Hepatic stellate cell (primary cell): ENCODE measurements at places on chromosomes 12 and 14.
A peak's percentile ranks its signal among the peaks of the same experiment; 100 is the strongest.

GRCh38 chr14:91509083-91509877 lies 830 bp downstream of the PPP4R3A start:
- peak; percentile 35 for DNase-seq

DNA sequence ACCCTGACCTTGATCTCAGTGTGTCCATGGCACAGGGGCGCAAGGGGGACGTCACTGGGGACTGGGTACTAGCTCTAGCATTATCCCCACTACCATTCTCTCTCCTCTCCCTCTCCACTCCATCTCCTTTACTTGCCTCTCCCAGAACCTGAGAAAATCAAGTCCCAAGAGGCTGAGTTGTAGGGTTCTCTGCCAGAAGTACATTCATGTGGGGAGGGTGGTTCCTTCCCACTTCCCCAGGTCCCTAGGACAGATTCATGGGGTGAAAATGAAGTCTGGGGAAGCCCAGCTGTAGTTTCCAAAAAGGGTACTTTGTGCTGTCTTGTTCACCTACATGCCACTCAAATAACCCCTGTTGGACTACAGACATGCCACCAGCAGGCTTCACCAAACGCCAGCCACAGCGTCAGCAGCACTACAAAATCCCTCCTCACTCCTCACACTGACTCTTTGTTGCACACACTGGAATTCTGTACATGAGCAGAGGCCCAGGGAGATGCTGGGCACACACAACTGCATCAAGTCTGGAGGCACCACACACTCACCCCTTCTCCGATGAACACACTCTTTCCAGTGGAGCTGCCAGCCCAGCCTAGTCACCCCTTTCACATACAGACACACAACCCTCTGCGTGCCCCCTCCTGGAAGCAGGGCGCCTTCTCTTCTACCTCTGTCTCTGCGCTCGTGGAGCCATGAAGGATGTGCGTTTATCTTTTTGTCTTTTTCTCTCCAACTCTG lies 6.9 kb downstream of the RARG start:
- no peak for DNase-seq

DNA sequence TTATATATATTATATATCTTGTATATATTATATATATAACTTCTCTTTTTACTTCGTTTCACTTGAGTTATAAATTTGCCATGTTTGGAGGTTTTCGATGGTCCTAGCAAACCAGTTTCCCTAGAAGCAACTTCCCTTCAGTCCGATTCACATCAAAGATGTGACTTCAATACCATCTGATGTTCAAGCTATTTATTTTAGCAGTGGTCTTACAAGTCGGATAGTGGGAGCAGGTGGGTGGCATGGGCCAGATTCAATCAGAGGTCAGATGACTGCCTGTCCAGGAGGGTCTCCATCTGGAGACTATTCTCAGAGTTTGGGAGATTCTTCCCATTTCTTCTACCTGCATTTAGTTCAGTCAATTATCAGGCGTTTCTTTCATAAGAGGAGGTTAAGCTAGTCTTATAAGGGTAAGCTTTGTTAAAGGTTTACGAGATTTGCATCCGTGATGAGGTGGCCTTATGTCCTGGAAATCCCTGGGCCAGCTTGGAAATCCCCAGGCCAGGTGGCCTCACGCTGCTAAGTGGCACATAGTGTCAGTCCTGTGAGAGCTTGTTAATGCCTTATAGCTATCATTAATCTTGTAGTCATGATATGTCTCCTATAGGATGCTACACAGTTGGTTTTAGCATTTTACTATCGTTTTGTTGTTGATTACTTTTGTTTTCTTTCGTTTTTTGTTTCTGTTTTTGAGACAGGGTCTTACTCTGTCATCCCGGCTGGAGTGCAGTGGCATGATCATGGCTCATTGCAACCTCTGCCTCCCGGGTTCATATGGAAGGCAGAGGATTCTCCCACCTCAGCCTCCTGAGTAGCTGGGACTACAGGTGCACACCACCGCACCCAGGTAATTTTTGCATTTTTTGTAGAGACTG lies 145.8 kb downstream of the BICD1 start:
- no peak for DNase-seq

GRCh38 chr12:83132360-83132759 lies 445.7 kb downstream of the TMTC2 start:
- no peak for DNase-seq

DNA sequence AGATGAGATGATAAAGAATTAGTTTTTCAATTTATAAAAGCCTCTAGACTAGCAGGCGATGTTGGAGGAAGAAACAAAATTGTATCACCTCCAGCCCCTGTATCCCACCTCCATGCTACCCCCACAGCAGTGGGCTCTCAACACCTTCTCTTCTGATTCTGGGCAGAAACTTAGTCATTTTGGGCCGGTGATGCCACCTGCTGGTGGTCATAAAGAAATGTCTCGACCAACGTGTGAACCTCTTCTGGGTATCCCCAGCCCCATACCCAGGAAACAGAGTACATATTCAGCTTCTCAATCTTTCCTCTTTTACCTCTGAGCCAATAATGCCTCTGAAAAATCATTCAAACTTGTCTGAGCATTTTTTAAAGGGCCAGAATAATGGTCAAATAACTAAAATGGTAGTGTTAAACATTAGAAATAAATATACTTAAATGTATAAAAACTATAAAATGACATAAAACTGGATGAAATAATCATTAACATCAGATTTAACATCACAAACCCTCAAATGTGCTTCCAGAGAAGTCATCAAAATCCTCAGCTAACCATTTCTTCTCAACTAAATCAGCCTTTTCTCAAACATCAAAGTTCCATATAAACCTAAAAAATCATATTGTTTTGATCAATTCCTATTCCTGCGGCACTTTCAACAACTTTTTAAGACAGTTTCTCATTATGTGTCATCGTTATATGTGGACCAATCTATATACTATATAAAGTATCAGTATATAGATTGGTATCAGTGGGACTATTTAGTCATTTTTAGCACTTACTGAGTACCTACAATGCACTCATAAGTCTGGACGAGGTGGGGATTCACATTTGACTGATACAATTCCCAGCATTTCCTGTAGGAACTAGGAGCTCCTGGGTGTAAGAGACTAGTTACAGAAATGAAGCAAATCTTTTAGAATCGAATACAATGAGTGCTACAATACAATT lies 69.4 kb downstream of the ATXN2 start:
- DNase-seq, result peak; percentile 67

GRCh38 chr12:29148596-29148910 lies 525 bp upstream of the FAR2 start:
- DNase-seq, result peak; percentile 50

GRCh38 chr12:65192963-65193516 lies 23.7 kb downstream of the LEMD3 start:
- no peak for DNase-seq

GRCh38 chr12:15196221-15196620 lies 25.0 kb downstream of the RERG start:
- no peak for DNase-seq

DNA sequence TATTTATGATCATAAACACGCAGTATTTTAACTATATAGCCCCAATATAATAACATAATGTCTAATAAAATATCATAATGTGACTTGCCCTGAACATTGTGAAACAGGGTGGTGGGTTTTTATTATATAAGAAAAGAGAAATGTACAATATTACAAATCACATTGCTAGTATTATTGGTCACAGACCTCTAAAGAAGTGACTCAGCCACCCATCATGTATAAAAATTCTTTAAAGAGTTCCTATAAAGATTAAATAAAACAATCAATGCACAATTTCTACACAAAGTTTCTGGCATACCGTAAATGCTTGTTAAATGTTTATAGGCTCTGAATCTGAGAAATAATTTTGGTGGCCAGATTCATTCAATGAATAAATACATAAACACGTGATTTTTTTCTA lies 28.9 kb downstream of the ABCC9 start:
- DNase-seq, result no peak

DNA sequence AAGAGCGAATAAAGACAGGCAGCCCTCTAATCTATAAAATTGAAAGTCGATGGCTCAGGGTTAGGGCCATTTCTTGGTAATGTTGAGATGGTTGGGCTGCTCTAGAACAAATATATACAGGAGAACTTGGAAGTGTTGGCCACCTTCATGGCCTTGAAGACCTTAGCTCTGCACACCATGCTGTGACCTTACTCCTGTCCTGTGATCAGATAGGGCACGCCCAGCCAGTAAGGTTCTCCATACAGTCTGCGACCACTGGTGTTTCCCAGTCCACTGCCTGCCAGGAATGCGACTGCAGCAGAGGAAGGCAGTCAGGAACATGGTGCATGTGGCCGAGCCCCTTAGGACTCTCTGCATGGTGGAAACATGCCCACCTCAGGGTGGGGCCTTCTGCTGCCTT lies 73.2 kb upstream of the PSMA6 start:
- DNase-seq, result no peak

DNA sequence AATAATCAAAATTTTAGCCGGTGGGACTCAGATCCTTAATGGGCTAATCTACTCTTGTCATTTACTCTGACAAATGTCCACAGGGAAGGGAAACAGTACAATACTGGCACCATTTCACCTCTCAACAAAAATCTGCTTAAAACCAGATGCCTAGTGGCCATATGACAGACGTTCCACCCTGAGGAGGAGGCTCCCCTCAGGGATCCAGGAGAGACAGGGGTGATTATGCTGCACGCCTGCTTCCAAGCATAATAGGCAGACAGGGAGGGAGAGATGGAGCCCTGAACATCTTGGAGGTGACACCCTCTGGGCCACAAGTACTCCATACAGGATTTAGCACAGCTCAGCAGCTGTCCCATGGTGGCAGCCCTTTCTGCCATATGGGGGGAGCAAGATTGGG lies 24.8 kb upstream of the AKAP6 start:
- no peak for DNase-seq

DNA sequence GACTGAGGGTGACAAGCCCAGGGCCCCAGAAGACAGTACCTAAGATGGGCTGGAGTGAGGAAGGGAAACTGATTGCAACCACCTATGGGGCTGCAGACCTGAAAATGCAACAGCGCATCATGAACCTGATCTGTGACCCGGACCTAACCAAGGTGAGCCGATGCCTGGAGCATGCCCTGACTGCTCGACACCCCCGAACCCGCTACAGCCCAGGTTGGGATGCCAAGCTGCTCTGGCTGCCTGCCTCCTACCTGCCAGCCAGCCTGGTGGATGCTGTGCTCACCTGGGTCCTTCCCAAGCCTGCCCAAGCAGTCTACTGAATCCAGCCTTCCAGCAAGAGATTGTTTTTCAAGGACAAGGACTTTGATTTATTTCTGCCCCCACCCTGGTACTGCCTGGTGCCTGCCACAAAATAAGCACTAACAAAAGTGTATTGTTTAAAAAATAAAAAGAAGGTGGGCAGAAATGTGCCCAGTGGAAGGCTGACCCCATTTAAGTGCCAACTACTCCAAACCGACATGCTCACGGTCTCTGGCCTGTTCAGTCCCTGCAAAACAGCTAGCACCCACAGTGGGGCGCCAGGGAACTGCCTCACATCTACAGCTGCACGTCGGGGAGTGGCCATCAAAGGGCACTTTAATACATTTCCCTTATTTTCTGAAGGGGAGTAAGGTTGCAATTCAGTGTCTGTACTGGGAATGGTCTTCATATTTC lies 4.2 kb downstream of the RDH5 start:
- DNase-seq, result no peak

DNA sequence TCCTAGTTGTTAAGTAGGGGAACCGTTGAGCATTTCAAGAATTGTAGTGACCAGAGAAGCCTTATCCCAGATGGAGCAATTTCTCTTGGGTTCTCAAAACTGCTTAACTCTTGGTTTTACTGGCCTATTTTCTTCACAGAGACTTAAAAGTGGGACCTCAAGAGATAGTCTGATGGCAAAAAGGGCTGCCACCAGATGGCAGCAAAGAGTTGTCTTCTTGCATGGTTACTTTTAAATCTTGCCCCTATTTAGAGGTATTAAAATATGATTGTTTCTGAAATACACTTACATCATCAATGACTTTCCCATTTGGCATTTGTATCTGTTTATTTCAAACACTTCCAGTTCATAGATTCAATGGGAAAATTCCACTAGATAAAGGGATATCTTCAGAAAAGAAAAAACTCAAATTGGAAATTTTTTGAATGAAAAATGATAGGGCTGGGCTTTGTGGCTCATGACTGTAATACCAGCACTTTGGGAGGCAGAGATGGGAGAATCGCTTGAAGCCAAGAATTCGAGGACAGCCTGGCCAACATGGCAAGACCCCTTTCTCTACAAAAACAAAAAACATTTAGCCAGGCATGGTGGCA lies 69.9 kb upstream of the CNTN1 start:
- DNase-seq, result peak; percentile 29

DNA sequence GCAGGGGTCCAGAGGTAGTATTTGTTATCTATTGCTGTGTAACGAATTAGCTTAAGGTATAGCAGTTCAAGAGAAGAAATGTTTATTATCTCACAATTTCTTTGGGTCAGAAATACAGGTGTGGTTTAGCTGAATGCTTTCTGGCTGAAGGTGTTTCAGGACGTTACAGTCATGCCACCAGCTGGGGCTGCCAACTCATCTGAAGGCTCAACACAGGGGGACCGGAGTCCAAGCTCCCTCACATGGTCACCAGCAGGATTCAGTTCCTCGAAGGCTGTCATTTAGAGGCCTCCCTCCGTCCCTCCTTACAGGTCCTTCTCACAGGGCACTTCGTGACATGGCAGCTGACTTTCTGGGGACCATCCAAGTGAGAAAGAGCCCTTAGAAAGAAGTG lies 37.5 kb upstream of the SINHCAF start:
- DNase-seq, result no peak

GRCh38 chr12:44031472-44032185 lies 195.7 kb downstream of the TMEM117 start:
- DNase-seq, result no peak

GRCh38 chr12:121470751-121471150 lies 70.8 kb downstream of the RNF34 start:
- DNase-seq, result no peak

DNA sequence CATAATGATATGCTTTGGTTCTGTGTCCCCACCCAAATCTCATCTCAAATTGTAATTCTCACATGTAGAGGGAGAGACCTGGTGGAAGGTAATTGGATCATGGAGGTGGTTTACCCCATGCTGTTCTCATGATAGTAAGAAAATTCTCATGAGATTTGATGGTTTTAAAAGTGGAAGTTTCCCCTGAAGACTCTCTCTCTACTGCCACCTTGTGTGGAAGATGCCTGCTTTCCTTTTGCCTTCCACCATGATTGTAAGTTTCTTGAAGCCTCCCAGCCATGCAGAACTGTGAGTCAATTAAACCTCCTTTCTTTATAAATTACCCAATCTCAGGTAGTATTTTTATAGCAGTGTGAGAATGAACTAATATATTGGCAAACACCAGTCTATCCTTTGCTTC lies 260.4 kb upstream of the PPFIA2 start:
- no peak for DNase-seq

DNA sequence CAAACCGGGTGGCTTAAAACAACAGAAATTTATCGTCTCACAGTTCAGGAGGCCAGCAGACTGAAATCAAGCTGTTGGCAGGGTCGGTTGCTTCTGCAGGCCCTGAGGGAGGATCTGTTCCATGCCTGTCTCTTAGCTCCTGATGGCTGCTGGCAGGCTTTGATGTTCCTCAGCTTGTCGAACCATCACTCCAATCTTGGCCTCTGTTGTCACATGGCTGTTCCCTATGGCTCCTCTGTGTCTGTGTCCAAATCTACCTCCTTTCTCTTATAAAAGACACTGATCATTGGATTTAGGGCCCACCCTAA lies 14.0 kb downstream of the NFATC4 start:
- no peak for DNase-seq
